ENCODE measurements at places on chromosomes 2 and 18. TPM values are rescaled to one million over a fixed set of nuclear protein-coding genes. Genes with fewer than 3 reads are reported as not detected.
A peak's percentile ranks its signal among the peaks of the same experiment; 100 is the strongest.

GRCh38 chr2:190649035-190649797 lies at the start of gene NAB1:
Gene NAB1 (plus strand): TSS chr2:190649083. CDS start chr2:190659177, 10,094 bp downstream.
- no peaks in the 10 kb centered on the region for H3K36me3 ChIP-seq
- H3K27me3 ChIP-seq, result no peaks in the 10 kb centered on the region
- peak within 1 kb of the TSS; percentile 92 for H3K27ac ChIP-seq
- peak; percentile 66 for DNase-seq

- H3K36me3 ChIP-seq, result no peaks in the 10 kb centered on the region
- no peak overlapping the region for H3K27ac ChIP-seq
- no peak for DNase-seq
These were observed 726.9 kb upstream of the CHAC2 start for GRCh38 chr2:53040536-53041229.

DNA sequence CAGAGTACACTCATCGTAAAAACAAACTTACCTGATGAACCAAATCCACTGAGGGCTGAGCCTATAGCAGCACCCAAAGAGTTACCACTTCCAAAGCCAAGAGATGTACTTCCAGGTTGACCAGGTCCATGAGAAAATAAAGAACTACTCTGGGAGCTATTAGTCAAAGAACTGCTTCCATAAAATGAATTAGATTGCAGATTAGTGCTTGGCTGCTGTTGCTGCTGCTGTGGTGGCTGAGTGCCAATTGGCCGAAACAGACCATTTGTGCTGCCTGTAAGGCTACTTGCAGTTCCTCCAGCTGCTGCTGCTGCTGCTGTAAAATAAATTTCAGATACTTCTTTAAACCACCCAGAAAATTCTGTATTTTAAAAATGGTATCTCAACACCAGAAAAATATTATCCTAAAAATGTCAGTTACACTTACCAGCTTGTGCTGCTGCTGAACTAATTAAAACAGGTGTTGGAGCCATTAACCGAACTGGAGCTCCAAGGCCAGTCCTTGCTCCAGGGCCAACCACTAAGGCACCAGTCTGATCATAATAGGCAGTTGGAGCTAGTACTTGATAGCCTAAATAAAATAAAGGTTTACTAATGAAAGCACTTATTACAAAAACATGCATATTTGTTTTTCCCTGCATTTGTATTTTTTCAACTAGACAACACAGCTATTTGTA lies 58.1 kb upstream of the SDC1 start:
- DNase-seq, result peak; percentile 77
- peaks cover 27% of the 10 kb centered on the region for H3K36me3 ChIP-seq
- no peak overlapping the region for H3K4me3 ChIP-seq
- no peak overlapping the region for H3K27ac ChIP-seq
- peaks cover 4% of the 10 kb centered on the region for H3K4me1 ChIP-seq

GRCh38 chr2:2647141-2647541 lies 316.1 kb upstream of the MYT1L start:
- H3K4me1 ChIP-seq, result no peaks in the 10 kb centered on the region
- no peak for DNase-seq

NCKAP1 gene
- 75.6 TPM for total RNA-seq
